Esophagus squamous epithelium (tissue), 5 donors: ENCODE measurements at places on chromosomes 2 and 18.

DNA sequence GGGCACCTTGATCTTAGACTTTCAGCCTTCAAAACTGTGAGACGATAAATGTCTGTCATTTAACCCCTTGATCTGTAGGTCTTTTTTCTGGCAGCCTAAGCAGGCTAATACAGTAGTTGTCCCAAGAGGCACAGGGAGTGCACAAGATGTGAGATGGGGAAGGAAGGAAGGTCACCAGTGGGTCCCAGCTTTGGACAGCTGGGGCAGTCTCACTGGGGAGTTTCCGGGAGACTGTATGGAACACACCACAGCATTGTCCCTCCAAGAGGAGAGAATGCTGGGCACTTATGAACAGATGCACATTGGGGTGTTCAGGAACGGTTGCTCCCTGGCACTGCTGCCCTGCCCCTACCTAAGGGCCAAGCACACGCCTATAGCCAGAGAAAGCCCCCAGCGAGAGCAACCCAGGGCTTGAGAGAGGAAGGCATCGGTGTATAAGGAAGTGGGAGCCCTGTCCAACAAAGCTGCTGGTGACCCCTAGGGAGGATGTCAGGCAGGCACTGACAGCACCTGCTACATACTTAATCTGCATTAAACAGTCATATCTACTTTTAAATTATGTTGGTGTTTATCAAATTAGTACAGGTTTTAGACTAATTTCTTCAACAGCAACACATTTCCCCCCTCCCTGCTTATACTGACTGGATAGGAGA, 11.6 kb upstream of the NCK2 start:
- no peak for DNase-seq

DNA sequence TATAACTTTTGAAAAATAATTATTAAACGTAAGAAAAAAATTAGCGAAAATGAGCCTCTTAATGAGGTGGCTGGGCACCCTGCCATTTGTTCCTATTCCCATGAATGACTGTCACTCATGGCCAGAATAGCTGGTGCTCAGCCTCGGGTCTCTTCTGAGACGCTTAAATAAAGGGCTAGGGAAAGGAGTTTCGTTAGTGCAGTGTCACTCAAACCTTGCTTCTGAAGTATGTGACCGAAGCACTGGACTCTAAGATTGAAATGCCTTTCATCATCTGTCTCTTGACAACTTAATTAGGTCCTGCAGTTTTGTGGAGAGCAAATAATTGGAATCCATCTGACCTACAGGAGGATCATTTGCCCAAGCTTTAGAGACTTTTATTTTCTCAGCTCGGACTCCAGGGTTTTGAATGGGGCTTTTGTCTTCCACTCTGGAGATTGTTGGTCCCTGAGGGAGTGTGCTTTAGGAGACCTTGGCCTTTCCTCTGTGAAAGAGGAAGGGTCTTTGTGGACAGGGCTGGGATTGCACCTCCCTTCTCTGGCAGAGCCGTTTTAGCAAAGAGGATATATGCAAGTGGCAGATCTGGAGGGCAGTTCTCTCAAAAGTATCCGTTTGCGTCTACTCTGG, 42.3 kb upstream of the FHOD3 start:
- DNase-seq = no peak

DNA sequence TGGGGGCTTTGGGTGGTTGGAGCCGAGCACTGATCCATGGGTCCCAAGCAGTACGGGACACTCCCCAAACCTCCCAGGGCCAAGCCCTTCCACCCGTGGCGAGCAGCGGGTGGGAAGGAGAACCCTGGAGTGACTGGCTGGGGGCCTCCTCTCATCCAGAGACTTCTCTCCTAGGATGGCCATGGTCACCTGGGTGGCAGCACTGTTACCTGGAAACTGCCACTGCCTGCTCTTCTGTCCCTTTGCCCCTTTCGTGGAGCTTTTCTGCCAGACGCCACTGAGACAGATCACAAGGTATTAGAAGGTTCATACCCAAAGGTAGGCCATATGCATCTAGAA, 26.9 kb downstream of the CENPO start:
- DNase-seq = no peak

DNA sequence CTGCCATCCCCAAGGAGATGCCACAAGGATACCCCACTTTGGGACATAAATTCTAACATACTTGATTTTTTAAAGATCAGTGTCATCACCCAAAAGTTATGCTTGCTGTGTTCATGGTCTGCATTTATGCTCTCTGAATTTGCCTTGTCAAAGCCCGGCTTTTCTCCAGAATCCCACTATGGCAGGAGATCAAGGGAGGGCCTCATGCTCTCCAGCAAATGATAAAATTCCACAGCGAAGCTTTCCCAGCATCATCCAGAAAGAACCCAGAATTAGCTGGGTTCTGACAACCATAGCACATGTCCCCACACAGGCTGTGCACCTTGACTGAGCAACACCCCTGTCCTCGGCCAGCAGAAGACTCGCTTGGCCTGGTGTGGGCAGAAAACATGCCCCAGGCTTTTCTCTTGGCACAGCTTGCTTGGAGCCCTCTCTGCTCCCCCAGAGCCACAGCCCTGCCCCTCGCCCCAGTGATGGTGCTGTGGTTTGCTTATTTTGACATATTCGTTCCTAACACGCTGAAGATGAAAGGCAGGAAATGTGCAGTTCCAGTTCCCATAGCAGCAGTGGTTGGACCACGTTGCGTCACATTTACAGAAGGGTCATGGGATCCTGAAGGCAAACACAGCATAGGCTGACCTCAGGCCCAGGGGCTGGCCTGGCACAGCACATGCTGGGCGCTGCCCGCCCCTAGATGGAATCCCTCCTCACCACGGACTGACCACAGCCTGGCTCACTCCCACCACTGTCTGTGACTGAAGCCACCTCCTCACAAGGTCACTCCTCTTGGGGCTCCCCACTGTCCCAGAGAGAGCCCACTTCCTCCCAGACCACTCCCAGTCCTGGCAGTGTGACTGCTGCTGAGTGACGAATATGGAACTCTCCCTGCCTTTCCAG, 14.1 kb upstream of the CHRNA1 start:
- DNase-seq = no peak

DNA sequence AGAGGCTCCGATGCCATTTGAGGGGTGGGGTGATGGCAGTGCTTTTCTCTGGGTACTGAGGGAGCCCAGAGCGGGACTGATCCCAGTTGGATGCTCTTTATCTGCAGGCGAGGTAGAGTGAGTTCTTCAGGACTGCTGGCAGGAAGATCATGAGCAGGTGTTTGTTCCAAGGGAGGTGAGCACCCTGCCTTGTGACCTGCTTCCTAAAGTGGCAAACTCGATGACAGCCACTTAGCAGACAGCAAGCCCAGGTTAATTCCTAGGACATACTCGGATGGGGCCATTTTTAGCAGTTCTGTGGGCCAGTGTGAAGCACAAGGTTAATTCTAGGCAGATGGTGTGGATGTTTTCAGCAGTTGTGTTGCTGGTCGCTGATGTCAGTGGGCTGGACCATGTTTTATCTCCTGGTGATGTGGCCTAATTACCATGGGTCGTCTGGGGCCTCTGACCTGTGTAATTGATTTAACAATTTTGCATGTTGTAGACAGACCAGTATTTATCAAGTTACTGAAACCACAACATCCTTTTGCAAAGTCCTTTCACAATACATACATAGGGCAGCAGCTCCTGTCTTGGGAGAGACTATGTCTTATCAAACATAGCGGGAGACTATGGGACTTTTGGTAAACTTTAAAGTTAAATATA, 4.9 kb downstream of the FKBP1B start:
- no peak for DNase-seq

GRCh38 chr2:106344302-106344701, 123.9 kb downstream of the RGPD3 start:
- no peak for DNase-seq

DNA sequence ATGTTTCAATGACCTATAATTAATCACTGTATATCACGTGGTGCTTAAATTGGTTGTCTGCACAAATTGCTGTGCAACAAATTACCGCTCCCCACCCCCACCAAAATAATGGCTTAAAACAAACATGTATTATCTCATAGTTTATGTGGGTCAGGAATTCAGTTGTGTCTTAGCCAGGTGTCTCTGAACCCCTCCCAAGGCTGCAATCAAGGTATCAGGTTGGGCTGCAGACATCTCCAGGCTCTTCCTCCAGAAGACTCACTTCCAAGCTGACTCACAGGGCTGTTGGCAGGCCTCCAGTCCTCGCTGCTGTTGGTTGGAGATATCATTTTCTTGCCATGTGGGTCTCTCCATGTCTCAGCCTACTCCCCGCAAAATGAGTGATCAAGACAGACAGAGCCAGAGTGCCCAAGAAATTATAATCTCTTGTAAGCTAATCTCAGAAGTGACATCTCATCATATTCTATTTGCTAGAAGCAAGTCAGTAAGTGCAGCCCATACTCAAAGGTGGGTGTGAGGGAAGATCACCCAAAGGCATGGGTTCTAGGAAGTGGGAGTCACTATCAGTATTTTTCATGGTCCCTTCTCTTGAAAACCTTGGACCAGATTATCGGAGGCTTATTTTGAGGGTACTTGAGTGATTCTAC, 38.4 kb downstream of the SPC25 start:
- DNase-seq = no peak

DNA sequence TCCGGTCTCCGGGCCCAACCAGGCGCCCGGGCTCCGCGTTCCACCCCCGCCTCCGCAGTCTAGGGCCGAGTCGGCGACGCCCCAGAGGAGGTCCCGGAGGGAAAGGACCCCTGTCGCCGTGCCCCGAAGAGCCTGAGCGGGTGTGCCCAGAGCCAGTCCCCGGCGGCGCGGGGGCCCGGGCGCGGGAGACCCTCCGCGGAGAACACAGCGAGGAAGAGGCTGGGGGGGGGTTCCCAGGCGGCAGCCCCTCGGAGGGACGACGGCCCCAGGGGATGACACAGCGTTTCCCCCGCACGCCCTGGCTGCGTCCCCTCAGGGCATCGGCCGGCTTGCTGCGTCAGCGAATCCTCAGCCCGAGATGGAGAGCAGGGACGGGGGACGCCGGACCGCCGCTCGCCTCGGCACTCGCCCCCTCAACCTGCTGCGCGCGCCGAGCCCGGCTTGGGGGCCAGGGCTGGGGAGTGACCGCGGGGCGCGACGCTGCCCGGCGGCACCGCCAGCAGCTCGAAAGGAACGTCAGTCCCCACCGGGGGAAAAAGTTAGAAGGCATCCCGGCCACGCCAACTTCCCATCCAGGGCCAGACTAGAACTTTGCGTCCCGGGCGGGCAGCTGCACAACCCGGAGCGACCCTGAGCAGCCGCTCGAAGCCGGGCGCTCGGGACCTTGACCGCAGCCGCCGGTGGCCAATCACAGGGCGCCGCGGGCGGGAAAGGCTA, 711 bp downstream of the SFXN5 start:
- no peak for DNase-seq

DNA sequence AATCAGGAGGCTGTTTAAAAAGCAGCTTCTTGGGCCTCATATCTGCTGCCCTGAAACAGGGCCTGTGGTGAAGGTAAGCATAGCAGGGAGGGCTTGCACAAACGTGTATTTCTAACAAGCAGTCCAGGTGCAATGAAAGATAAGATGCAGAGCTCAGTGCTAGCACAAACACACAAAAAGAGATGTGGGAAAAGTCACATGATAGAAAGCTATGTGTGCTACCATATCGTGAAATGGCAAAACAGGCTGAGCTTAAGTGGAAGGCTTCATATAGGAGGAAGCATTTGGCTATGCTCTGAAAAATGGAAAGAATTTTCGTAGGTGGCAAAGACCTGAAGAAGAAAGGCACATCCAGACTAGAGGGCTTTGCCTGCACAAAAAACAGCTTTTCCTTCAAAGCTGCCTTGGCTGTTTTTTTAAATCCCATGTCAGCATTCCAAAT, 10.2 kb downstream of the RSAD2 start:
- no peak for DNase-seq
